ENCODE measurements at places on chromosomes 6 and 20.

- DNase-seq, result peak; percentile 35
Measured at GRCh38 chr20:41048461-41049301, 20.1 kb downstream of the TOP1 start.

- DNase-seq, result peak; percentile 89
Measured at GRCh38 chr20:57772349-57772964, 62.6 kb upstream of the PMEPA1 start.

DNA sequence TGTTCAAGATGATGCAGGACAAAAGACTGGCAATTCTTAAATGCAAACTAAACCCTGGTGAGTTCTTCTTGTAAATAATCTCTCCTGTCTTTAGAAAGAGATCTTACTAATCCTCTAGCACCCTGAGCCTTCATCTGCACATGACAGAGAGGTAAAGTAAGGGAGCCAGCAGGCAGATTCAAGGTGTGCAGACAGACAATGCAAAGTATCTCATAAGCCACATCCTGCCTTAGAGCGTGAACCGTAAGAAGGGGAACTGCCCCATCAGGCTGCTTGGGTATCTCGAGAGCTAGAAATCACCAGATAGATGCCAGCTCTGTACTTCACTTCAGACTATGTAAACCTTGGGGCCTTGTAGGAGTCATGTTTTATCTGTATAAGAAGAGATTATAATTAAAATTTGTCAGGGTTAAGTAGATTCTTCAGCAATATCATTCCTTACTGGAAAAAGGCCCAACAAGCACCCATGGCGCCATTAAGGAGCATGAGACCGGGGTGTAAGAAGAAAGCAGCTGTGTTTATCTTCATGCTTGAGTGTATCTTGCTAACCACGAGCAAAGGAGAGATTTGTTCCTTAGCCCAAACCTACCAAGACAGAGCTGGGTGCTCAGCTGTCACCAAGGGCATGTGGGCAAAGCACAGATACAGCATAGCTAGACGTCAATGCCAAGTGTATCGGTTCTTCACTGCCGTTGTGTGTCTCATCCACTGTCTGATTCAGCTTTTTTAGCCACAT, 24.4 kb downstream of the CNR1 start:
- DNase-seq, result peak; percentile 3

GRCh38 chr6:55974688-55975087, 99.3 kb upstream of the BMP5 start:
- DNase-seq, result no peak

DNA sequence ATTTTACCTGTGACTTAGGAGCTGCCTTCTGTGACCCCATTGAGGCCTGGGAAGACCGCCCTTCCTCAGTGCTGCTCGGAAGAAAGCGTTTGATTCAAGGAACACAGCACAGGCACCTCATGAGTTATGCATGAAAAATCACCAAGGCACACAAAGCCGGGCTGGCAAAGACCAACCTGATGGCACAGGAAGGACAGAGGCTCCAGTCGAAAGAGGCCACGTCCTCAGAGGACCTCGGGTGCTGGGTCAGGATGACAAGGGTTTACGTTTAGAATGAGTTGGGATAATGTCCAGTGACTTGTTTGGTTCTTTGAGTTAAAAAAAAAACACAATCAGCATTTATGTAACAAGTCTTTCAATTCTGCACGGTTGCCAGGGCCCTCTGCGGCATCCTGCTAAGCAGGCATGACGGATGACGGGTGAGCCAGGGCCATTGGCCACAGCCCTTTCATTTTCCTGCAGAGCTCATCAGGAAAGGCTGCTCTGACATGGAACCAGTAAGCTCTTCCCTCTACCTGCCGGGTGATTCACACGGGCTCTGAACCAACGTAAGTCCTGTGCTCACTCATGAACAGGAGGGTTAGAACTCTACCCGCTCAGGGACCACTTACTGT, 112.8 kb downstream of the DACT2 start:
- no peak for DNase-seq

DNA sequence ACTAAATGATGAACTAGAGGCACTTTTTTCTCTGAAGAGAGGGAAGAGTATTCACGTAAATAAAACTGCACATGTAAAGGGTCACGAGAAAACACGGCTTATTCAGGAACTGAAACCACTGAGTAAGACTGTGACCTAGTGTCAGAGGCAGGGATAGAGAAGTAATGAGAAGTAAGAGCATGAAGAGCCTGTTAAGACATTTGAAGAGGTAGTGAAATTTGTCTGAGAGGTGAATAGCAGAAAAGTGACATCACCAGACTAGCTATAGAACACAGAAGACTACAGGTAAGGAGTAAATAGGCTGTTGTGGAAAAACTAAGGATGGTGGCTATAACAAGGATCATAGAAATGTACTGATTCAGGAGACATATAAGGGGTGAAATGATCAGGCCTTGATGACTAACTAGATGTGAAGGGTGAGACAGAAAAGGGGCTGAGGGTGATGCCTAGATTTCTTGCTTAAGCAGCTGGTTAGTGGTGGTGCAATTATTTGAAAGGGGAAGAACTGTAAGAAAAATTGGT, 76.8 kb downstream of the REV3L start:
- DNase-seq, result no peak

DNA sequence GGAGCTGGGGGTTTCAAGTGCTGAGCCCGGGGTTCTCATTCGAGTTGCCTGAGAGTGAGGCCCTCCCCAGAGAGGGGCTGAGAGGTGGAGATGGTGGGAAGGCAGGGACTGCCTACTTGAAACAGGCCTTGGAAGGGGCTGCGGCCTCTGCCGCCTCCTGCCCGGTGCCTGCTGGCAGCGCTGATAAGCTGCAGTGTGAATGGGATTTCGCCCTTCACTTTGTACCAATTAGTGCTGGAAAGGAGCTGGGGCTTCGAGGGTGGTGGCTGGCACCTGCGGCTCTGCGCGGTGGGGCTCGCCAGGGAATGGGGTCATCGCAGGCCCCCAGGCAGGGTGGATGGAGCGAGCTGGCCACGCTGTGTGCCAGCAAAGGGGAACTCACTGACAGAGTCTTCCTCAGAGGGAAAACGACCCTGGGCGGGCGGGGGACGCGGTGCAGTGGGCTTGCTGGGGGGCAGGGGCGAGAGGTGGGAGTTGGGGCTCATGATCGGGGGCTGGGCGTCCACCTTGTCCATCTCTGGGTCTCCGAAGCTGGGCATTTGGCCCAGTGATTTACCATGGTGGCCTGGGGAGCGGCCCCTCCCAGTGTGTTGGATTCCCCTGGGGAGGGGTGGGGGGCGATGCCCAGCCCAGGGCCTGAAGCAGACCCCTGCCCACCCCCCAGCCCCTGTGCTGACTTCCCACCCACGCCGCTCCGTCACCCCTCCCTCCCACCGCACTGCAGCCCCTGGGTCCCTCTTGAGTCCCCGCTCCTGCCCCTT, 22.9 kb downstream of the COL20A1 start:
- no peak for DNase-seq

GRCh38 chr6:14294270-14294951, 176.8 kb downstream of the CD83 start:
- no peak for DNase-seq

- DNase-seq, result no peak
Measured at GRCh38 chr6:70219943-70220613, 82.8 kb downstream of the COL9A1 start.

DNA sequence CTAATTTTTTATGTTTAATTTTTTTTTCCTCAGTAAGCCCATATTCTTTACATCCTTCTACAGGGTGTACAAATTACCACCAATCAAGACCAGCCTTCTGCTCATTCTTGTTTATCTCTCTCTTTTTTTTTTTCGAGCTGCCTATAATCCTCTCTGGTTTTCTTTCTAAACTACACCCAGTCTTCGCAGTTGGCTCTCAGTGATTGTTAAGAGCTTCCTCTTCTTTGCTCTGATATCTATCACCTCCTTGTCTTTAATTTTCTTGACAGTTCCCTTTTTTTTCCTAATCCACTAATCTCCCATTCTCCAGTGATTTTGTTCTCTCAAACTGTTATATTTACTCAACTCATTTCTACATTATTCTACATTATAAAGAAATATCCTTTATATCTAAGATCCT, 38.5 kb upstream of the PTPRK start:
- DNase-seq, result no peak

DNA sequence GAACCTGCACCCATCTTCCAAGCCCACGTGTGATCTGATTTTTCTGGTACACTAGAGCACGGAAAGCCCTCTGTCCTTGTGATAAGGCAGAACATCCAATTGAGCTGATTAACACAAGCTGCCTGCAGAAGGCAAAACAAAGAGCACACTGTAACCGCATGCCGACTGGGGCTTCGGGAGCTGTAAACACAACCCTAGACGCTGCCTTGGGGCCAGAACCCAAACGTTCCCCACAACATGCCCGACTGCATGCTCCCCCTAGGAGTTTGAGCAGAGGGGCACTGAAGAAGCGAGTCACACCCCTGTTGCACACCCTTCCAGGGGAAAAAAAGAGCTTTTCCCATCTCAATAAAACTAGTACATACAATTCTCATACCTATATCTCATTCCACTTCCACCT, 470.7 kb downstream of the HTR1B start:
- DNase-seq, result no peak

- DNase-seq, result no peak
Measured at GRCh38 chr6:109610590-109610989, 80.4 kb downstream of the AK9 start.

DNA sequence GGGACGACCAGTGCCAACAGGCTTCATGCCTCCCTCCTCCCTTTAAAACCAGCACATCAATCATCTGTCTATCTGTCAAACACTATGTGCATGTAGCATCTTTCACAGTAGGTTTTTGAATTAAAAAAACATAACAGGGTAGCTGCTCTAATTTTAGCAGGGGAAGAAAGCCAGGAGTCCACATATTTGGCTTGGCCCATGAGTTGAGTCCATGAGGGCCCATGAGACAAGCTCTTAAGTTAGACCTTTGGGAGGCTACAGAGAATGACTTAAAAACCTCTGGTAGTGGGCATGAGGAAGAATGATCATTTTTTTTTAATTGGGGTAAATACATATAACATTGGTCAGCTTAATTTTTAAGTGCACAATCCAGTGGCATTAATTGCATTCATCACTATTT, 194.9 kb downstream of the UTRN start:
- no peak for DNase-seq

GRCh38 chr6:100126790-100127484, 132.9 kb upstream of the MCHR2 start:
- DNase-seq, result no peak

GRCh38 chr20:58040447-58041290, 187.8 kb downstream of the ANKRD60 start:
- no peak for DNase-seq

DNA sequence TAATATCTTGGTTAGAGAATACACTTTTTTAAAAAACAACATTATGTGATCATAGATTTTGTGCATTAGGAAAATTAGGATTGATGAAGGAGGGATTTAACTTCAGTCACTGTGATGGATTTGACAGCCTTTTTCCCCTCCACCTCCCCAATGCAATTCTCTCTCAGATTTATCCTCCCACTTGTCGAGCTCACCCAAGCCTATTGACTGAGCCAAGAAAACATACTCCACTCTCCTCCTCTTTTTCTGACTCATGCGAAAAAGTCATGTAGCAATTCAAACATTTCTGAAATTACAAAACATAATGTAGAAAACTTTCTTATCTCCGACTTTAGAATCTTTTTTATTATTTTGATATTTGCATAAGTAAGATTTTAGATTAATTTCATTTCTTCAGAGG, 24.1 kb downstream of the KLHL32 start:
- no peak for DNase-seq

- no peak for DNase-seq
Measured at GRCh38 chr6:7073821-7074525, 33.8 kb upstream of the RREB1 start.

All from NT2/D1 (cell line).